ENCODE measurements at places on chromosomes 3 and 15.

GRCh38 chr3:12828751-12829150 lies 12.6 kb downstream of the RPL32 start:
- DNase-seq: no peak

DNA sequence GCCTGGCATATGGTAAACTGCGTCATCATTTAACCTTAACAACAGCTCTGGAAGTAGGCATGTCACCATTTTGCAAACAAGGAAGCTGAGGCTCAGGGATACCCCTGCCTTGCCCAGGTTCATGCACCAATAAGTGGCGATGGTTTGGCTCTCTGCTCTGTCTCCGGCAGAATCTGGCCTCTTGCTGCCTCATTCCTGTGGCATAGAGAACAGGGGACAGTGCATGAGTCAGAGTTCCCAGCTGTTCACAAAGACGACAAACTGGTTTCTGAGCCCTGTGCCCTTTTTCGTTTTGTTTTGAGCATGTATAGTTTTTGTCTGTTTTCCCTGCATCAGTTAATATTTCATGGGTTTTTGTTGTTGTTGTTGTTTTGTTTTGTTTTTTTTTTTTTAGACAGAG lies 236.8 kb downstream of the OPA1 start:
- no peak for DNase-seq

DNA sequence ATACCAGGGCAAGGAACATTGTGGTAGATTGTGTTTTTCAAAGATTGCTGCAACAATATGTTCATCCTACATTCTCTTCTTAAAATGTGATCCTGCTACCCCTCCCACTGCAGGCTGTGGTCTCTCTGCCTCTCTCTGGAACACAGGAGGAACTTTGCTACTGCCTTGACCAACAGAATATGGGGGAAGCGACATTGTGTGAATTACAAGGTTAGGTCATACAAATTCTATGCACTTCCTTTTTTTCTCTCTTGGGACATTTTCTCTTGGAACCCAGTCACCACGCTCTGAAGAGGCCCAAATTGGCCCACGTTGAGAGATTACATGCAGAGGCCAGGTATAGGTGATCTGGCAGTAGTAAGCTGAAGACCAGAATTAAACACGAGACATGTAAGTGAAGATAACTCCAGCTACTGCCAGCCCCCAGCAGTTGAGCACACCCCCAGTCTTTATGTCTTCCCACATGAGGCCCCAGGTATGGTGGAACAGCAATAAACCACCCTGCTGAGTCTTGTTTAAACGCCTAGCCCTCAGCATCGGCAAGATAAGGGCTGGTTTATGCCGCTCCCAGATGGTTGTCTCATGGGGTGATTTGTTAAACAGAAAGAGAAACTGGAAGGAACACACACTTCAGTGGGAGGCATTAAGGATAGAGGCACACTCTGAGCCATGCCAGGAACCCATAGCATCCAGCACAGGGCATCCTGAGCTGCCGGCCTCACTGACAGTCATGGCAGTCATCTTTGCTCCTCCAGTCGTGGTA lies 59.9 kb downstream of the FAM43A start:
- no peak for DNase-seq

DNA sequence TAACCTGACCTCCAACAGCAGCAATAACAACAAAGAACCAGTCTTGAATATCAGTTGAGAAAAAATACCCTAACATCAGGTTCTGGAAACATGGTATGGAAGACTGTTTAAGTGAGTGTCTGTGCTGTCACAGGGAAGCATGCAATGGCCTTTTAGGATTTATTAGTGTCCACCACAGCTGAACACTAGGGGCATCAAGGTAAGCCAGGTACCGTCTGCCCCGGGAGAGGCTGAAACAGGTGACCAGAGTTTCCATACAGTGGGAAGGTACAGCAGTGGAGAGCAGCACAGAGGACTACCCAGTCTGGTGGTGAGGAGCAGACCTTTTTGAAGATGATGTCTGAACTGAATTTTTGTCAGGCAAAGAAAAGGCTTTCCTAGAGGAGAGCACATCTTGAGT lies 18.4 kb downstream of the ZDHHC23 start:
- no peak for DNase-seq

DNA sequence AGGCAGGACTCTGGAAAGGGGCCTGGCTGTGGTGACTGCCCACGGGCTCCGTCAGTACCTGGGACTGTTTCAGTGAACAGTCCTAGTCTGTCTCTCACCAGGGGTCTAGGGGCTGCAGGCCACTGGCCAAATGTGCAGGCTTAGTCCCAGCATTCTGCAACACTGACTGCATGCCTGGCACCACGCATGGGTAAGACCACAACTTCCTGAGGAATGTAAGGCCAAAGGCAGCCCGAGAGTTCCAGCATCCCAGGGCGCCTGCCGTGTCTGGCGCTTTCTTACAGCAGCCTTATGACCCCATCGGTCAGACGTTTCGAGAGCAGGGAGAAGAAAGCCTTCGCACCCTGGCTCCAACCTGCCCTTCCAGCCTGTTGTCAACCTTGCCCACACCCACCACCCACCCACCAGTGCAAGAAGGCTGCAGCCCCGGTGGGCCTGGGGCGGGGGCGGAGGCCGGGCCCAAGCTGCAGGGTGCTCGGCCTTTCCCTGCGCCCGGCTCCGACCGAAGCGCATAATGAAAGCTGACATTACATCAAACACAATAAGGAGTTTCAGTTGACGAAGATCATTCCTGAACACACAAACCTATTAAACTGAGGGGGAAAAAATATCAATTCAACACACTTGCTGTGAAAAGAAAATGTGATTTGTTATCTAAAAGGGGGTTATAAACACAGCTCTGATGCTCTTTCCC lies 29.5 kb upstream of the TMEM115 start:
- DNase-seq: no peak
